ENCODE measurements at places on chromosomes 11 and 22.

DNA sequence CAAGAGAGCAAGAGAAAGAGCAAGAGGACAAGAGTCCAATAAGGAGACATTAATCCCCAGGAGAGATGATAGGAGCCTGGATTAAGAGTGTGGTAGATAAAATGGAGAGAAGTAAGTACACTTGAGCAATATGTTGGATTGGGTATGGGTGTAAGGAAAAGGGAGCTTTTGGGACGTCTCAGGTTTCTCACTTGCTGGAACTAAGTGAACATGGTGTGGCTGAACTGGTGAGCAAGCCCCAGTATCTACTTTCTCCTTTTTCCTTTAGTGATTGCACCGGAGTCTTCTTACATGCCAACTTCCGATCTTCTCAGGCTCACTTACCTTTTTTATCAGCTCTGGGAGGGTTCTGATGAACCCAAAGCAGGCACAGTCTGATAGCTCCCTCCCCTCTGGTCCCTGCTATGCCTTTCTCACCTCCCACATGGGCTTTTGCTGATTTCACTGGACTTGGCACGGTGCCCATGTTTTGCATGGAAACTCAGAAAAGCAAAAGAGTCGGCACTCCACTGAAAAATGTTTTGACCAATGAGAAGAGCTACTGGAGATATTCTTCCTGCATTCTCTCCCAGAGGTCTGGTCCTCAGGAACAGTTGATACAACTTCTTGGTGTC lies 14.5 kb upstream of the APLNR start:
- DNase-seq, result no peak

- DNase-seq, result no peak
Observed at GRCh38 chr11:74681686-74682651, 49.3 kb downstream of the CHRDL2 start.

DNA sequence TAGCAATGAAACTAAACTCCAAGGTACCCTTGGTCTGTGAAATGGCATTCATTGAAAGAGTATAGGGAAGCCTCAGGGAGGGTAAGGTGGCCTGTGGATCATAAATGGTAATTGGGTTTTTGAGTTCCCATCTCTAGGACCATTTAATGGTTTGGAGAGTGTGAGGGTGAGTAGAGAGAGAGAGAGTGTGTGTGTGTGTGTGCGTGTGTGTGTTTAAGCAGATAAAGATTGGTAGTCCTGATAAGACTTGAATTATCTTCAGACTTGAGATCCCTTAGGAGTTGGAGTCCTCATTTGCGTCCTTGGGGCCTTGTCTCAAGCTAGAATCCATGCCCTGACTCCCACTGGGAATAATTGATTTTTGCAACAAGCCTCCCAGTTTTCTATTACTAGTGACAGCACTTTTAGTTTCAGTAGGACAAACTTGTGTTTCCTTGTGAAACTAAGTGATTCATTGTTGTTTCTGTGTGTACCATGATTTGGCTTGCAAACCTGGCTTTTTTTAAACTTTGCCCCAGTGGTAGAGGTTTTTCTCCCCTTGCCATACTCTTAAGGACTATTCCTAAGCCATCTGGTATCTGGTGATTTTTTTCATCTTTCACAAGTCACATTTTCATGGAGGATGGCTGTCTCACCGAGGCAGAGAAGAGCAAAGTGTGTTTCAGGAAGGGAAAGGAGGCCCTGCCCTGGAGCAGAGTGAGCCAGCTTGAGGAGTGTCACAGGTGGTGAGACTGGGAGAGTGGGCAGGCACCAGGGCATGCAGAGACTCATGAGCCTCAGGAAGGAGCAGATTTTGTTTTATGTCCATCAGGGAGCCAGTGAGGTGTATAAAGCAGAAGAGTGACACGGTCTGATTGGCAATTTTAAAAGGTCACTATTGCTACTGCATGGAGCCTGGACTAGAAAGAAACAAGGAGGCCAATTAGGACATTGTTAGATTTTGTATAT lies 26.7 kb downstream of the ALKBH3 start:
- no peak for DNase-seq

- DNase-seq, result no peak
Observed at GRCh38 chr11:88164320-88164719, 10.9 kb downstream of the RAB38 start.

- no peak for DNase-seq
Observed at GRCh38 chr22:44263547-44263946, 49.2 kb downstream of the SHISAL1 start.

GRCh38 chr11:78420255-78420764 lies 2.7 kb upstream of the GAB2 start:
- no peak for DNase-seq

DNA sequence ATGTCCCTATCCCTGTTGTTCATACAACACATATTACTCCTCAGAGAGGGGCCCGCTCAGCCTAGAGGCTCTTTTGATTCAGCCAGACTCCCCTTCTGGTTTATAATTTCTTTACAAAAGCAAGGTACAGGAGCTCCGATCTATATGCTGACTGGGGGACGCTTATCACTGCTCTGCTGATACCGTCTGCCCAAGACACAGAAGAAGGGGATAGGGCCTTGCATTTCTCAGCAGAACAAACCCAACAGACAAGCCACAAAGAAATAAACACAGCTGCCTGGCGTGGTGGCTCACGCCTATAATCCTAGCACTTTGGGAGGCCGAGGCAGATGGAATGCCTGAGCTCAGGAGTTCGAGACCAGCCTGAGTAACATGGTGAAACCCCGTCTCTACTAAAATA lies 109.9 kb upstream of the AKIP1 start:
- no peak for DNase-seq

- DNase-seq, result no peak
Observed at GRCh38 chr11:71156301-71156700, 96.1 kb downstream of the SHANK2 start.

DNA sequence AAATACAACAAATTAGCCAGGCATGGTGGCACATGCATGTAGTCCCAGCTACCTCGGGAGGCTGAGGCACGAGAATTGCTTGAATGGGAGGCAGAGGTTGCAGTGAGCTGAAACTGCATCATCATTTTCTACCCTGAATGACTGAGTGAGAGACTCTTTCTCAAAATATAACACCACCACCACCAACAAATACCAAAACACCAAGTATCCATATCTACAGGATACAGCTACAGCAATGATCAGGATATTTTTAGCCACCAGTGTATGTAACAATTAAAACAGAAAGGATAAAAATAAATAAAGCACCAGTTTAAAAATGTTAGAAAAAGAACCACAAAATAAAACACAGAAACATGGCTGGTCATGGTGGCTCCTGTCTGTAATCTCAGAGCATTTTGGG lies 13.2 kb downstream of the A4GALT start:
- no peak for DNase-seq

DNA sequence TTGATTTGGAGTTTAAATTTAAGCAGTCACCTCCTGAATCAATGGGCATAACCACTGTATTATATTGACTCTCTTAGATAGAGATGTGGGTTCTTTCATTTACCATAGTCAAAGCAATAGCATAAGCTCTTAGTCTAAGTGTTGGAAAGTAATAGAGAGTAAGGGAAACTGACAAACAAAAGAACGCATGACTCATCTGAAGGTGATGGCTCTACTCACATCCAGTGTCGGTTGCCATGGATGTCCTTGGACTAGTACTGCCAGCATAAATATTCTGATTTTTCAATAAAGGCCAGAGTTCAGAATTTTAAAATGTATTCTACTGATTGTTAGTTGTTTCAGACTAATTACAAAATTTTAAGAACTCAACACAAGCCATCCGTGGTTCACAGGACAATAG lies 444.9 kb upstream of the DDI1 start:
- no peak for DNase-seq

DNA sequence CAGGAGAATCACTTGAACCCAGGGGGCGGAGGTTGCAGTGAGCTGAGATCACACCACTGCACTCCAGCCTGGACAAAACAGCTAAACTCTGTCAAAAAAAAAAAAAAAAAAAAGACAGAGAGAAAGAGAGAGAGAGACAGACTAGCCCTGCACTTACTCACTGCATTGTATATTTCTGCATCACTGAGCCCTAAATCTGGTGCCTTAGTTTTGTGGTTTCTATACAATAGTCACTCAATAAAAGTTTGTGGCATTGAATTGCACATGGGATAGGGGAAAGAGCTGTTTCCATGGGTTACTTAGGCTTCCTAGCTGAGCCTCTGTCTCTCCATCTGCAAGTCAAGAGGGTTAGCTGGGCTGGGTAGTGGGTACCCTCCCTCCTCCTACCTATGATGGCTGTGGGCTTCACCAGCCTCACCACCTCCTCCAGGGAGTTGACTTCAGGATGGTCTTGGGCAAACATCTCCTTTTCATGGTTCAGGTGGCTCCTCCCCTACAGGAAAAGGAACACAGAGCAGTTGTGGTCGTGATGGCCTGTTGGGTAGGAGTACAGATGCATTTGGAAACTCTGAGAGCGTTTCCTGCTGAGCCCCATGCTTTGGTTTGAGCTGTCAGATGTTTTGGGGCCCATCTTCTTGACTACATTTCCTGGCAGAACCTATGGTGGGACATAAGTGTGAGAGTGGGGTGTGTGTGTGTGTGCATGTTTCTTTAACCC lies 73.2 kb downstream of the CCDC81 start:
- DNase-seq, result no peak

DNA sequence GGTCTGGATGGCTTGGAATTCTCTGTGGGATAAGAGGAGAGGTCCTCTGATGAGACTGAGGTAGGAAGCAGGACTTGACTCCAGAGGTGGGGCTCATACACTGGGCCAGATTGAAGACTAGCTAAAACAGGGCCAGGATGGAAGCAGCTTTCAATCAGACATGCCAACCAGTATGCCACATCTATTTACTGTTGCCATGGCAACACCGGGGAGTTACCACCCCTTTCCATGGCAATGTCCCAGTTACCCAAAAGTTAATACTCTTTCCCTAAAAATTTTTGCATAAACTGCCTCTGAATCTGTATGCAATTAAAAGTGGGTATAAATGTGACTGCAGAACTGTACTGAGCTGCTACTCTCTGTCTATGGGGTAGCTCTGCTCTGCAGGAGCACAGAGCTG lies 247.5 kb upstream of the ZBED5 start:
- DNase-seq, result no peak

- DNase-seq, result no peak
Observed at GRCh38 chr11:77379253-77379652, 77.8 kb upstream of the GDPD4 start.

DNA sequence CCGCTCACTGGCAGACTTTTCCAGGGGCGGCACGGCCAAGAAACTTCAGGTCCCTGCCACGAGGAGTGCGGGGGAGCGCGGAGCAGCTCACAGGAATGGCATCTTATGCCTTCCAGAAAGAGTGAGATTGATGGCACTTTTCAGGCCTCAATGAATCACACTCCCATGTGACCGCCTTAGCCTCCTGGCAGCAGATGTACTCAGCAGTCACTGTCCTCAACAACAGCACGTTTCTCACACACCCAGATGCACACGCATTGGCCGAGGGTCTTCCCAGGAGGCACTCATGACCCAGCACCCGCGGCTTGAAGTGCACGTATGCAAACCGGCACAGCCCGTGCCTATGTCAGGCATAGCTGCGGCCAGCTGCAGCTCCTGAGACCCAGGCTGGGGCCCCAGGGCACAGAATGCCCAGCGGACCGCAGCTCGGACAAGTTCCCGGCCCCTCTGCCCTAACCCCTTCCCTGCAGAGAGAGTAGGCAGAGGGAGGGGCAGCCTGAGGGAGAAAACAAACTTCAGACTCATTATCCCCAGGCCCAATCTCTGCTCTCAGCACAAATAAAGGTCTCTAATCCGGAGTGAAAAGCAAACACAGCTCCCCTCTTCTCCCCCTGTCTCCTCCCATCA lies 48.3 kb downstream of the RPUSD4 start:
- DNase-seq, result no peak

DNA sequence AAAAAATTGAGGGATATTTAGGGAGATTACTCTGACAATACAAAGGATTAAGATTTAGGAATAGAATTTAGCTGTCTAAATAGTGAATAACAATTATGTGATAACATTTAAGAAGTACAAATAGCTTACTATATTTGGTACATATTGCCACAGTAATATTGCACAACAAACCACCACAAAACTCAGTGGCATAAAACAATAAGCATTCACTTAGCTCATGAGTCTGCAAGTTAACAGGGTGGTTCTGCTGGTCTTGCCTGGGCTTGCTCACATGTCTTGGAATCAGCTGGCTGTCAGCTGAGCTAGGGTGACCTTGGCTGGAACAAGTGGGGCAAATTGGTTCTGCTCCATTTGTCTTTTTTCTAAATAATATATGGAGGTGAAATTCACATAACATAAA lies 115.1 kb downstream of the DCDC1 start:
- no peak for DNase-seq

DNA sequence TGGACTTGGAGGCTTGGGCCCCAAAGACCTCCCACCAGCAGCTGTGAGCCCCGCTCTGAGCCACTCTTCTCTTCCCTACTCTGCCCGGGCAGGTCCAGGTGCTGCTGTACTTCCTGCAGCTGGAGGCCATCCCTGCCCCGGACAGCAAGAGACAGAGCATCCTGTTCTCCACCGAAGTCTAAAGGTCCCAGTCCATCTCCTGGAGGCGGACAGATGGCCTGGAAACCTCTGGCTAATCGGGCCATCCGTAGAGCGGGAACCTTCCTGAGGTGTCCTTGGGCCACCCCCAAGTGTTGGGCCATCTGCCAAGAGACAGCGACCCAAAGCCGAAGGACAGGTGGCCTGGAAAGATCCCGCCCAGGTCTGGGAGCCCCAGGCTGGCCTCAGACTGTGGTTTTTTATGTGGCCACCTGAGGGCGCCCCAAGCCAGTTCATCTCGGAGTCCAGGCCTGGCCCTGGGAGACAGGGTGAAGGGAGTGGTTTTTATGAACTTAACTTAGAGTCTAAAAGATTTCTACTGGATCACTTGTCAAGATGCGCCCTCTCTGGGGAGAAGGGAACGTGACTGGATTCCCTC lies 135.1 kb downstream of the BCR start:
- DNase-seq, result no peak

DNA sequence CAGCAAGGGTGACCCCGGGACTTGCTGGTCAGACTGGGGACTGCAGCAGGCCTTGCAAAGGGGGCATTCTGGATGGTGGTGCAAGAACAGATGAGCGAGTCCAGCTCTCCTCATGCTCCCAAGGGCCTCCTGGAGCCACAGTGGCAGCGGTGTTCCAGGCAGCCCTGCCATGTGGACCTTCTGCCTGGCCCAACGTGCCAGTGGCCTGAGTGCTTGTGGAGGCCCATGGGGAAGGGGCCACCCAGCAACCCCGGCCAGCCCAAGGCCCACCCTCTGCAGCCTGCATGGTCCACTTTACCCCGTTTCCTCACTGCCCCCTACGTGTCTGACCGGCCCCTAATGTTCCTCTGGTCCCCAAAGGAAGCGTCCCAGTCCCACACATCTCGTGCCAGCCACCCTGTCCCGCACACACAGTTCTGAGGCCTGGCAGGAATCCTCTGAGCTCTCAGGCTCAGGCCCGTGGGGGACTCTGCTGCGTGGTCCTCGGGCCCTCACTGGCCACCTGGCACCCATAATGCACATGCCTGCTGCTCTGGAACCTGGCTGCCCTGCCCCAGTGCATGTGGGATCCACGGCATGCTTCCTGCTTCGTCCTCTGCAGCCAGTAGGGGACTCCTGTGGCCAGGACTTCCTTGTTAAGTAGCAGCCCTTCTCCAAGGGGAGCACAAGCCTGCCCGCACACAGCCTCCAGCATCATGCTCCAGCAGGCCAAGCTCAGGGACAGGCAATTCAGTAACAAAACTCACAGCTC lies 85.5 kb downstream of the DGCR2 start:
- DNase-seq, result no peak

Data from stimulated activated CD4-positive, alpha-beta T cell treated with anti-CD3 and anti-CD28 coated beads, Interleukin-1b, Interleukin-23, amount 100 ng/mL, for 1 hour (primary cell).